ENCODE measurements at places on chromosomes 1 and 21.

DNA sequence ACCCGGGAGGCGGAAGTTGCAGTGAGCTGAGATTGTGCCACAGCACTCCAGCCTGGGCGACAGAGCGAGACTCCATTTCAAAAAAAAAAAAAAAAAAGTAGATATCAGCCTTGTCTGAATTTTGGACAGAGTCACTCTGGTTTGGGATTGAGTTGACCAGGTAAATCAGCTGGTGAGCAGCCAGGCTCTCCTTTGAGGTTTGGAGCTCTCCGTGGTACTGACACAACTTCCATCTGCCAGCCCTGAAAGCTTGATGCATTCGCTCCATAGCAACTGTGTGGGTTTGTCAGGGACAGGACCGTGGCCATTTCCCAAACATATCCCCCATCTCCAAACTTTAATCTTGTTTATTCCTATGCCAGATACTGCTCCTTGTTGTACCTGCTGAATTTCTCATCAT is 155.2 kb downstream of the DMRTA2 start:
- peak; percentile 57 for DNase-seq

- DNase-seq, result no peak
These were observed 29.7 kb downstream of the PBX1 start for GRCh38 chr1:164588516-164589341.

DNA sequence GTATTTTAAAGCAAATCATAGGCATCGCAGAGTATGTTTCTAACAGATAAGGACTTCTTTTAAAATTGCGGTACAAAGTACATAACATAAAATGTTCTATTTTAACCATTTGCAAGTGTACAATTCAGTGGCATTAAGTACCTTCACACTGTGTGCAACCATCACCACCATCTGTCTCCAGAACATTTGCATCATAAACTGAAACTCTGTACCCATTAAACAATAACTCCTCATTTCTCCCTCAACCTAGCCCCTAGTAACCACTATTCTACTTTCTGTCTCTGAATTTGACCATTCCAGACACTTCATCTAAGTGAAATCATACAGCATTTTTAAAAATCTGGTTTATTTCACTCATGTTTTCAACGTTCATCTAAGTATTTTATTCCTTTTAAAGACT is 16.6 kb upstream of the ATF3 start:
- no peak for DNase-seq

DNA sequence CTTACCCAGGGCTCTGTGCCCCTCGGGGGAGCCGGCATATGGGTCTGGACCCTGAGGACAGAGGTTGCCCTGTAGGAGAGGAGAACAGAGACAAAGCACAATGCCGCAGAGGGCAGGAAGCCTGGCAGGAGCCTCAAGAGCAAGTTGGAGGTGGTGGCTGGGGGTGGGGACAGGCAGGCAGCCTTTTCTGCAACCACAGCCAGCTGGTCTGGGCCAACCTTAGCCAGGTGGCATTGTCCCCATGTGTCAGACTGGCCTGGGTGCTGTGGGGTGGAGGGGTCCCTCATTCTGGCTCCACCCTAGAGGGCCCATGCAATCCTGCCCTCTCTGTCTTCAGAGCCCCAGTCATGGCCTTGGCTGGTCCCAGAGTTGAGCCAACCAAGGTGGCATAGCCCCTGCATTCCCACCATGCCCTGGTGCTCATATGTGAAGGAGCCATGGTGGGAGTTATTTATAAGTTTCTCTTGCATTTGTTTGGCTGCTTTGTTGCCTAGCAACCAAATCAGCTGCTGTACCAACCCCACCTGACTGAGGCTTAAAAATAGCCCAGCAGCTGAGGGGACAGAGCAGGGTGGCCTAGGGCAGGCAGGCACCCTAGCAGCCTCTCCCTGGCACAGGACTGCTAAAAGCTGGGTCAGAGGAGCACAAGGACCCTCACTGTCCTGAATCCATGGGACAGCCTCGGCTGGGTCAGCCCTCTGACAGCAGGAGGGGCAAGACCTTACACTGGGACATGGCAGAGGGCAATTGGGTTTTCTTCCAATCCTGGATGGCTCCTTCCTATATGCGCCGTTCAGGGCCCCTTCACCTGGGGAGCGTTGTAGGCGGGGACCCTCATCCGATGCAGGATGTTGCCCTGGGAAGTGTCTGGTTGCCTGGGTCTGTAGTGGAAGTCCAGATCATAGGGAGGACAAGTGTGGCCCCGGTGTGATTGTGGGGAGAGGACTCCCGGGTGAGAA is 19.5 kb downstream of the MAP7D1 start:
- no peak for DNase-seq

DNA sequence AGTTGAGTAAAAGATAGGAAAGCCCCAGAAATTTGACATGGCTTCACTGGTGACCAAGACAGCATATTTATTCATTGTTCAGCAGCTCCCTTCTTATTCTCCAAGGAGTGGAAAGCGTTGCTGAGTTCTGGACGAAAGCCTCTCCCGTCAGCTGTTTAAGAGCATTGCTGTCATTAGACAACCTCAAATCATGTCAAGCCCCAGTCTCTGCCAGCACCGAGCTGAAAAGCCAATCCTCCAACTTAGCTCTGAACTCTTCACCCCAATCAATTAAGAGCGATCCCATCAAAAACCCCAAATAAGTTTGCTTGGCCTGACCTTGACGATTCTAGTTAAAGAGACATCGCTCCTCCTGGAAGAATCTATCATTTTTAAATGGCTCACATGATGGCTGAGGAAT is 110.8 kb downstream of the PLPP3 start:
- no peak for DNase-seq

- DNase-seq, result no peak
These were observed 88.7 kb upstream of the IRF2BP2 start for GRCh38 chr1:234698686-234699085.

GRCh38 chr21:43667191-43667904 is 8.0 kb downstream of the RRP1B start:
- no peak for DNase-seq

GRCh38 chr1:64743954-64744491 is 852 bp upstream of the RAVER2 start:
- DNase-seq, result no peak

DNA sequence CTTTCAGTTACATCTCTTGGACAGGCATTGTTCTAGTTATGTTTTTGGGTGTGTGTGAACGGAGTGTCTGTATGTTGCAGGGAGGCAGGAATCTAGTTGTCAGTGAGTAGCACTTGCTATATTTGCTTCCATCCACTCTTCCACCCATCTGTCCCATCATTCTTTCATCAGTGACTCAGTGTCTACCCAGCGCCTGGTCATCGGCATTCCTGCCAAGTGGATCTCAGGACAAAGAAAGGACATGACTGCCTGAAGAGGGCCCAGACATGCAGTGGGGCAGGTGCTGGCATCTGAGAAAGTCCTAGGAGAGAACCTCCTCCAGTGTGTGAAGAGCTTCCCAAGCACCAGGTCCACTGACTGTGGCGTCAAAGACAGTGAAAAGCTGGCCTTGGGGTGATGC is 27.3 kb upstream of the MAGOH start:
- DNase-seq, result no peak

GRCh38 chr21:23858878-23859277 is 1748.4 kb downstream of the MRPL39 start:
- no peak for DNase-seq

- DNase-seq, result no peak
These were observed 3.0 kb upstream of the MCL1 start for GRCh38 chr1:150582371-150582770.

DNA sequence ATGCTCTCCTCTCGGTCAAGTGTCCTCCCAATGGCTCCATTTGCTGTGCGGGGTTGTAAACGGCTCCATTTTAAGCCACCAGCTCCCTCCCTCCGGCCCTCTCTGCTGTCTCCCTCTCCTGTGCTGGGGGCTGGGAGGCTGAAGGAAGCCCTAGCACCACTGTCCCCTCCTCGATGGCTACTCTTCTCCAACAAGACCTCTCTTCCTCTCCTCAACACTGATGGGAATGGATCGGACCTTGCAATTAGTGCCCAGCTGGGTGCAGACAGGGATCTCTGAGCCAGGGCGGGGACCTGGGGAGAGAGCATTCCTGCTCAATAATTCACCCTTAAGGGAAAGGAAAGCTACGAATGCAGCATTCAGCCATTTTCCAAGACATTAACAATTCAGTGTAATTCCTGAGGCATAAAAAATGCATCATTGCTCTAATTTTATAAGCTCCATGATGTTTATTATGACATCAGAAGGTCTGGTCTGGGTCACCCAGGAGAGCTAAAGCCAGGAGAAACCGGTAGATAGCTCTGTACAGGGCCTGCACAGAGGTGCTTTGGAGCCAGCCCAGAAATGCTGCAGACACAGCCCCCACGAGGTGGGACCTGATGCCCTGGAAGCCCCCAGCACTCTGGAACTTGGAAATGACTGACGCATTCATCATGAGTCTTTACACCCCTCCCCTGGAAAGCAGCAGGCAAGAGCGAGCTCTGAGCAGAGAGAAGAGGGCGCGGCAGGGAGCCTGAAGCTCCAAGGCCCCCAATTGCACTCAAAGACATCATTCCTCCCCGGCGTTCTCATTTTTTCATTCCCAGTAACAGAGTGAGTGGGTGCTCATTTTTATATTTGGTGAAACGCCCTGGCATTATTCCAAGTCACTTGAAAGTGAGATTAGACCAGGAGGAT is 76.2 kb upstream of the VAMP3 start:
- no peak for DNase-seq

DNA sequence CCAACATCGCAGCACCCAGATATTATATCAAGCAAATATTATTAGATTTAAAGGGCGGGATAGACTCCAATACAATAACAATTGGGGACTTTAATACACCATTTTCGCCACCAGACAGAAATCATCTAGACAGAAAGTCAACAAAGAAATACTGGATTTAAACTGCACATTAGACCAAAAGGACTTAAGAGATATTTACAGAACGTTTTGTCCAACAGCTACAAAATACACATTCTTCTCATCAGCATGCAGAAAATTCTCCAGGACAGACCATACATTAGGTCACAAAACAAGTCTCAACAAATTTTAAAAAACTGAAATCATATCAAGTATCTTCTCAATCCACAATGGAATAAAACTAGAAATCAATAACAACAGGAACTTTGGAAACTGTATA is 121.2 kb downstream of the ACBD6 start:
- no peak for DNase-seq

DNA sequence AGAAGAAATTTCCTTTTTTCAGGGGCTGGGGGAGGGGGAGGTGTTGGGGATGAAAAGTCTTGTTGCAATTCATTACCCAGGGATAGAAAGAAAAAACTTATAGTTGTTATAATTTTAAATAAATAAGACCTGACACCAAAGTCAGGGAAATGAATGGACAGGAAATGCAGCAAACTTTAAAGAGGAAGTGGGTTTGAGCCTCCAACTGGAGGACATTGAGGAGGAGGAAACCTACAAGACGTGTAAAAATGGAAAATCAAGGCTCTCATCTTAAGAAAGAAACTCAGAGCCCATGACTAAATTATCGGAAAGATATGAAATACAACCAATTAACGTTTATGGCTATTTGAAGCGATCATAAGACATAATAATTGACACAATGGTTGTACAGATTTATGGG is 54.4 kb downstream of the NIBAN1 start:
- no peak for DNase-seq

DNA sequence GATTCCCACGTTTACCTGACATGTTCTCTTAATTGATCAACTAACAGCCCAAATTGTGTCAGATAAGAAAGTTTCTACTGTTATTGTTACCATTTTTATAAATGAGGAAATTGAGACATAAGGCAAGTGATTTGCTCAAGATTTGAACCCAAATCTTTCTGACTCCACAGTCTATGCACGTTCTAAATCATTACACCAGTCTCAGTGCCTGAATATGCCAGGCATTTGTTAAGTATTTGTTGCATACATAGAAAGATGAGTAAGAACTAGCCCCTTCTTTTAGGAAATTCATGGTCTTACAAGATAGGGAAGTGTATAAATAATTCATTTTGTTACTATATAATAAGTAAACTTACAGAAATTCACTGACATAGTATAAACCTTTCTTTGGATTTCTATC is 7.1 kb upstream of the CD101 start:
- no peak for DNase-seq
